Activated T-helper 1 cell treated with Interleukin-2 at 50 U/mL for 16 hours (primary cell): ENCODE measurements at places on chromosomes 12 and 14.

- DNase-seq = no peak
These were observed 3.8 kb downstream of the DIO3 start for GRCh38 chr14:101564819-101565698.

DNA sequence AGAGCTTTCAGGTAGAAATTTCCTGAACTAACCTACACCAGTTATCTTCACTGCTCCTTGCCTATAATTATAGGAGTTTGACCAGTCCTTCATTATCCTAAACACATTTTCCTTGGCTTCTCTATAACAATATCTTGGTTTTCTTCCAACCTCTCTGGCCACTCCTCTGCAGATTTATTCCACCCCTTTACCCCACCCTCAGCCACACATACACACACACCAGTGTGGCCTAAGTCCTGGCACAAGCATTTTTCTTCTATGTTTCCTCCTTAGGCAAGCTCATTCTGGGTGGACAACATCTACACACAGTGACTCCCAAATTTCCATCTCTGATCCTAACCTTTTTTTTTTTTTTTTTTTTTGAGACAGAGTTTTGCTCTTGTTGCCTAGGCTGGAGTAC, 25.1 kb downstream of the CDK17 start:
- DNase-seq = no peak

DNA sequence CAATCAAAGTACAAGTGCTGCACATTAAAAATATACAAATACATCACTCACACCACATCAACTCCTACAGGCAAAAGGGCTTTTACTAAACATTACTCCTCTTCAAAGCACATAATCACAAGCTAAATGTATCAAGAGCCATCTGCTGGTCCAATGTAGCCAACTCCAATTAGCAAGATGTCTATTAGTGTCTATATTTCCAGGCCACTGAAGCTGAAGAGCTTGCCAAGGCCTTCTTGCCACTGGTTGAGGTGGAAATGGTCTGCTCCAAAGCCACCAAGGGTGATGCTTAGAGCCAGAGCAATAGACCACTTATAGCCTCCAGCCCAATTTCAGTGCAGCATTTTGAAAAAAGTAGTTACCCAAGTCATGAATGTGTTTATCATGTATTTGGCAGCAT, 54.4 kb downstream of the RASSF9 start:
- DNase-seq = no peak

GRCh38 chr12:128111951-128112350, 155.0 kb upstream of the TMEM132C start:
- DNase-seq = no peak

GRCh38 chr12:63948211-63948610, 103.7 kb downstream of the SRGAP1 start:
- DNase-seq = no peak

DNA sequence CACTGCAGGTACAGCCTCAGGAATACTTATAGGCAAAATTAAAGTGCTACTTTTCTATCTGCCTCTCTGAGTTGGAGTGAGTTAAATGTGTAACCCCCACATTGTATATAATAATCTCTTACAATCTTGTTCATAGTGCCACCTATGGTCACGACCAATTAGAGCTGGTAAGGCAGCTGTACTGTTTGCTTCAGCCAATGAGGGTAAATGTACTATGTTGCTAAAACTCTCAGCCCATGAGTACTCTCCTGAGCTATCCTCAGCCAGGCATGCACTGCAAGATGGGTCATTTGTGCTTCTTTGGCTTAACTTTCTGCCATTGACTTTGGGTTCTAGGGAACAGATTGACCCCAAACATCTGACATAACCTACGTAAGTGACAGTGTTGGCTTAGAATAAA, 15.0 kb upstream of the MDM2 start:
- no peak for DNase-seq

DNA sequence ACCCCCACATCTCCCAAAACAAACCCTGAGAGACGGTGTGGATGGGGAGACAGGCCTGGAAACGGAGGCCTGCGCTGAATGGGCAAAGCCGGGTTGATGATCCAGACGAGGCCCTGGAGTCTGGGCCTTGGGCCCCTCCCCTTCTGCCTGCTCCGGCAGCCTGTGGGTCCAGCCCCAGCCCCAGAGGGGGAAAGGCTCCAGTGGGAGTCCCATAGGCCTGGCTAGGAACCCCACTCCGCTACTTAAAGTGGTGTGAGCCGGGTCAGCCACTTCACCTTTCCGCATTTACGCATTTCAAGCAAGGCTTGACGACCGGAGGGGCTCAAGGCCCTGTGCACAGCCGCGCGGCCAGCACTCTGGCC, 695 bp upstream of the TNFAIP2 start:
- DNase-seq = no peak

DNA sequence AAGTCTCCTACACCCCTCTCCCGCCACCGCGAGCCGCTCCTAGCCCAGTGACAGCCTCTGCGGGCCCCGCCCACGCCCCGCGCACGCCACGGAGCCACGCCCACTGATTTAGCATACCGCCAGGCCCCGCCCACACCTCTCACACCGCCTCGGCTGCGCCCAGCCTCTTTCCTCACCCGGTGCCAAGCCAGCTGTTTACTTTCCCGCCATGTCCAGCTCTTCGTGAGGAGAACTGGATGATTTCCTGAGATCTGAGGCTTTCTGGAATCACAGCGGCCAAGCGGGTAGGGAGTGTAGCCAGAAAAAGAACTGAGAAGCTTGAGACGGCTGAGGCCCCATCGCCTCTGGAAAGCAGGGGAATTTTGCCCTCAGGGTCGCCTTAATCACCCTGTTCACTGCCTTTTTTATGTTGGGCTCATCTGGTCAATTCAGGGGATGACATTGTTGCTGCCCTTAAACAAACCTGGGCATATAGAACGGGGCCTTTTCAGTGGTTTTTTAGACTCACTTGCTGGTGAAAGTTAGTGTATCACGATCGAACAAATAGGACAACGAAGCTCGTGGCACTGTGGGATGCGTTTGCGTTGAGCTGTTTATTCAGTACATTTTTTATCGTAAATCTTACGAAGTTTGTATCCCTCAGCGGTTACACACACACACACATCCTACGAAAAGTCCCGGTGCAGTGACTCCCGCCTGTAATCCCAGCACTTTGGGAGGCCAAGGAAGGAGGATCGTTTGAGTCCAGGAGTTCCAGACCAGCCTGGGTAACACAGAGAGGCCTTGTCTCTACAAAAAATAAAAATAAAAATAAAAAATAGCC, at the start of gene RNF212B:
Gene RNF212B, plus strand, starts transcription at position 165 of the 823 bp plus-strand sequence. CDS start 2,410 bp downstream, outside the sequence.
- DNase-seq = peak; percentile 55

GRCh38 chr12:127383281-127383680, 883.7 kb upstream of the TMEM132C start:
- DNase-seq = no peak

DNA sequence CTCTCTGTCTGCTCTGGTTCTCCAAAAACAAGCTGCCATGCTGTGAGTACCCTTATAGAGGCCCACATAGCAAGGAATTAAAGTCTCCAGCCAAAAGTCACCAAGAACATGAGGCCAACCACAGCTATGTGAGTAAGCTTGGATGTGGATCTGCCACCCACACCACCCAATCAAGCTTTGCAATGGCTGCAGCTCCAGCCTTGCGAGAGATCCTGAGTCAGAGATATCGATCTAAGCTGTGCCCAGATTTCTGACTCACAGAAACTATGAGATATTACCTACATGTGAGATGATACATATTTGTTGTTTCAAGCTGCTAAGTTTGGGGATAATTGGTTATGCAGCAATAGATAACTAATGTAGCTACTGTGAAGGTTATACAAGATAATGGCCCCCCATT, 15.5 kb upstream of the TMEM233 start:
- no peak for DNase-seq

GRCh38 chr14:21768116-21768874, 94.7 kb upstream of the OR4E1 start:
- DNase-seq = no peak

DNA sequence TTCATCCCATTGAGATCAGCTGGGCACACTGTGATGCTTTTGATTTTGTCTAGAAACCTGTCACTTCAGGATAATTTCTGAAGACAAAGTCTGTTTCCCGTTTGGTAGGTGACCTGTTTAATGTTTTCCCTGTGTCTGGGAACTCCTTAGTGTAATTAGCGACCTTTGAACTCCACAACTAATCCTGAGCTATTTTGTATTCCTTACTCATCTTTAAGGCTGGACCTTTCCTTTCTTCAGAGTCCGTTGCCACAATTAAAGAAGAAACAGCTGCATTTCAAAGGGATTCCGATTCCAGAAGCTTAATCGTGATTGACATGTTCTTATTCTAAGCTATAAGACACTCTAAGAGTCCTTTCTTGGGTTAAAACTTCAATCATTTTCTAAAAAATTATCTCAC, 22.0 kb downstream of the AP5M1 start:
- DNase-seq = no peak

DNA sequence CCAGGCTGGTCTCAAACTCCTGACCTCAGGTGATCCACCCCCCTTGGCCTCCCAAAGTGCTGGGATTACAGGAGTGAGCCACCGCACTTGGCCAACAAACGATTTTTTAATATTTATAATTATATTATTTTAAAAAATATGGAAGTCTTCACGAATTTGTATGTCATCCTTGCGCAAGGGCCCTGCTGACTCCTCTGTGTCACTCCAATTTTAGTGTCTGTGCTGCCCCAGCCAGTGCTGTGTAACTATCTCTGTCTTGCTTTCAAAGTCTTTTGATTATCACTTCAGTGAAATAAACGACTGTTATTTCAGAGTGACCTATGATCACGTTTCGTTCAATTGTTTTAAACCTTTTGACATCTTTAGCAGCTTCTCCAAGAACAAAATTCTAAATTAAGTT, 13.1 kb upstream of the MMP17 start:
- no peak for DNase-seq

GRCh38 chr12:2027351-2027750, 23.1 kb upstream of the DCP1B start:
- DNase-seq = no peak

DNA sequence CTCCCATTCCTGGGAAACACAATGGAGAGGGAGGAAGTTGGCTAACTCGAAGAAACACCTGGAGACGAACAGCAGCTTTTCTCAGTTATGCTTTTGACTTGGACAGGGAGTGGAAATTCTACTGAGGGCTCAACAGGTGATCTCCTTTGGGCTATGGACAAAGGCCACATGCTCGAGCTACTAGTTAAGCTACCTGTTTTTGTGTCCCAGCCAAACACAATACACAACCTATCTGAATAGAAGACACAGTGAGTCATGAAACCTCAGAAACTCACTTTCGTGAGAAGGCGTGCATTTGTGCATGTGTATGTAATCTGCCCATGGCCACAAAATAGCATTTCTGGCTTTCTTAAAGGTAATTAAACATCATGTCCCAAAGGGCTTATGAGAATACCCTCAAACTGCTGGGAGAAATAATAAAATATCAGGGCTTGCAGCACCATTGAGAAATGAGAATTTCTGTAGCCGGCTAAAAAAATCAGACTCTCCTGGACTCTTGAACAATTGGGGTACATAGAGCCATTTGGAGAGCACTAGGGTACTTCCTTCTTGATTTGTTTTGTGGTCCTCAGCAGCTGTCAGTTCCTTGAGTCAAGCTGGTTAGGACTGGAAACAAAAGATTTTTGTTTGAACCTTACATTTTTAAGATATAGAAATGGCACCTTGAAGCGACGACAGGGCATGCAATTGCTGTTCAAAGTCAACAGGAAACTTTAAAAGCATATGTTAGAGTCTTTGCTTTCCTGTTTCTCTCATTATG, 85.5 kb upstream of the PTHLH start:
- DNase-seq = no peak

- no peak for DNase-seq
These were observed 30.3 kb downstream of the MIA2 start for GRCh38 chr14:39264057-39264456.

- DNase-seq = no peak
These were observed 9.2 kb downstream of the NID2 start for GRCh38 chr14:52059649-52060048.

DNA sequence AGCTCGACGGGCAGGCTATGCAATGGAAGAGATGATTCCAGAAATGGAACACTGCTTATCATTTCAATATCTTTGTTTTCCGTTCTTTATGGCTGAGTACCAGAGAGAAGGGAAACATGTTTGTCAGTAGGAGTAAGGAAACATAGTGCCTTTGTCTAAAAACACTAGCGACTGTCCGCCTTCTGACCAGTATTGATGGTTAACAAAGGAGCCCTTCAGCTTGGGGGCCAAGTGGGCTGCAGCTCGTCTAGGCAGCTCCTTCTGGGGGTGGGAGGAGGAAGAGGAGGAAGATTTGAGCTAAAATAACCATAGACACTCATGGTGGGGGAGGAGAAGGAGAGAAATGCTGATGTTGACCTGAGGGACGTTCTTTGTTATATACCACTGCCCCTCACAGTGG, 15.0 kb downstream of the COQ5 start:
- no peak for DNase-seq
